ENCODE measurements at places on chromosomes 1 and 21.

GRCh38 chr1:226524547-226524946, 24.0 kb upstream of the STUM start:
- DNase-seq = no peak

GRCh38 chr1:208088319-208088718, 155.9 kb downstream of the PLXNA2 start:
- no peak for DNase-seq

GRCh38 chr21:46179708-46180078, 4.6 kb downstream of the SPATC1L start:
- DNase-seq = no peak

GRCh38 chr1:203985044-203985443, 87.9 kb upstream of the SOX13 start:
- DNase-seq = no peak

DNA sequence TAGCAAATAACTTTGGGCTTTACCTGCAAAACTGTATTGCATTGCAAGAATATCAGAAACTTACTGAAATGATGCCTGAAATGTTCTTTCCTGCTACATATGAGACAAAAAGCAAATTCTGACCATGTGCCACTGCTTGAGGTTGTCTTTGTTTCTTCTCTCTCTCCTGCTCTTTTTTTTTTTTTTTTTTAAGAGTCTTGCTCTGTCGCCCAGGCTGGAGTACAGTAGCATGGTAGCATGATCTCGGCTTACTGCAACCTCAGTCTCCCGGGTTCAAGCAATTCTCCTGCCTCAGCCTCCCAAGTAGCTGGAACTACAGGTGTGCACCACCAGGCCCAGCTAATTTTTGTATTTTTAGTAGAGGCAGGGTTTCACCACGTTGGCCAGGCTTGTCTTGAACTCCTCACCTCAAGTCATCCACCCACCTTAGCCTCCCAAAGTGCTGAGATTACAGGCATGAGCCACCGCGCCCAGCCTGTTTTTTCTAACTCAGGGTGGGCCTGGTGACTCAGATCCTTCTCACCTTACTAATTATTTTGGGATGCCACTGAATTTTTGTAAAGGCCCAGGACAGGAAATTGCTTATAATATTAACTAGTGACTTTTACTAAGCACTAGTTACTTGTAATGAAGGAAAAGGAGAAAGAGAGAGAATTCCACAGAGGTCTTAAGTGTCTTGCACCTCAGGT, 35.9 kb downstream of the DNASE2B start:
- no peak for DNase-seq

DNA sequence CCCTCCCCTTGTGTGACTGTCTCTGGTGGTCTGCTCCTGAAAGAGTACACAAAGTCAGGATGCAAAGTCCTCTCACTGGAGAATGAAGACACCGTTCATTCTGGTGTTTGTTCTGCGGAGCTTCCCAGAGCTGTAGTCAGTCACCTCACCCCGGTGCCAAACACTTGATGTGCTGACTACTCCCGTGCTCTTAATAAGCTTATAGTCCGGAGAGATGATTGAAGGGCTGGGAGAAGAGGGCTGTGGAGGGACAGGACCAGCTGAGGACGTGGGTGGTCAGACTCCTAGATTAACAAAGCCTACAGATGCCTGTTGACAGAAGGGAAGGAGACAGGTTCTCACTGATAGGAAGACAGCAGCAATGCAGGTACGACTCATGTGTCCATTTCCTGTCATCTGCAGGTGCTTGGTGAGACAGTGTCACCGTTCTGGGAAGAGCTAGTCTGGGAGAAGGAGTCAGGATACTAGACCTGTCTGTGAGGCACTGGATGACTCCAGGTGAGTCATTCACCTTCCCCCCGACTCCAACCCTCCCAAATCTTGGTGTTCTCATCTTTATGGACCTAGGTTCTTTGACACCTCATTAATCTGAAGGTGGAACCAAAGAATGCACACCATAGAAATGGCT, 40.4 kb upstream of the LRRN2 start:
- DNase-seq = no peak
